ENCODE measurements at places on chromosomes 5 and 9.
A peak's percentile ranks its signal among the peaks of the same experiment; 100 is the strongest.

- DNase-seq = no peak
These were observed 85.4 kb upstream of the CPEB4 start for GRCh38 chr5:173802670-173803165.

- DNase-seq = no peak
These were observed 94.1 kb downstream of the NSG2 start for GRCh38 chr5:174139623-174140022.

DNA sequence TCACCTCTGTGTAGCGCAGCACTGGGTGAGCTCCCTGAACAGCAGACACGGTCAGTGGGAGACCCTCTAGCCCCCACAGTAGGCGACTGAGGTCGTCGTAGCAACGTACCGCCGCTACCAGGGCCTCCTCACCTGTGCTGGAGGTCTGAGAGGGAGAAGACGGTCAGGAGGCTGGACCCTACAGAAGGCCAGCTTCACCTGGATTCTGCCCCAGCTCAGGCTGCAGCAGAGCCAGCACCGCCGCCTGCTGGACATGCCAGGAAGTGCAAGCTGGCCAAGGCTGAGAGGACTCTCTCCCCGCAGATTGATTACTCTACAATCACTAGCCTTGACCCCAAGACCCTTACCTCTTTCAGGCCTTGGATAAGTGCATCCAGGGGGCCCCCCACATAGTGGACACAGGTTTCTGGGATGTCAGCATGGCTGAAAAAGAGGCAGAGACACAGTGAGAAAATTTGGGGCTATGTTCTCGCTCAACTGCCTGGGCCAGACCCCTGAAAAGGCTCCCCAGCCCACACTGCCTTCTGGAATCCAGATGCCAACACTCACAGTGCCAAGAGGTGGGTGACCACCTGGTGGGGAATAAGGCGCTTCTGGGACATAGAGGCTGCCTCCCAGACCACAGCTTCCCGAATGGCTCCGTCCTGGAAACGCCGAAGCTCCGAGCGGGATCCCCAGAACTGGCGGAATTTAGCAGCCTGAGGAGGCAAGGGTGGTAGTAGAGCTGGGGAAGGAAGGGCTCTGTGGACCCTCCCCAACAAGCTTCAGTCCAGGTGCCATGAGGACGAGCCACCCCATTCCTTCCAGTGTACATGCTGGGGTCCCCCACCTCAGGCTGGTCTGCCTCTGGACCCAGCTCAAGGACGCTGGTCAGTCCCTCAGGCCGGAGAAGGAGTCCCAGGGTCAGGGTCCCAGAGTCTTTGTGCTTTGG is 6.9 kb downstream of the NOL6 start:
- no peak for DNase-seq

- DNase-seq = no peak
These were observed 67.1 kb upstream of the PPP2R2B start for GRCh38 chr5:146945617-146946084.

DNA sequence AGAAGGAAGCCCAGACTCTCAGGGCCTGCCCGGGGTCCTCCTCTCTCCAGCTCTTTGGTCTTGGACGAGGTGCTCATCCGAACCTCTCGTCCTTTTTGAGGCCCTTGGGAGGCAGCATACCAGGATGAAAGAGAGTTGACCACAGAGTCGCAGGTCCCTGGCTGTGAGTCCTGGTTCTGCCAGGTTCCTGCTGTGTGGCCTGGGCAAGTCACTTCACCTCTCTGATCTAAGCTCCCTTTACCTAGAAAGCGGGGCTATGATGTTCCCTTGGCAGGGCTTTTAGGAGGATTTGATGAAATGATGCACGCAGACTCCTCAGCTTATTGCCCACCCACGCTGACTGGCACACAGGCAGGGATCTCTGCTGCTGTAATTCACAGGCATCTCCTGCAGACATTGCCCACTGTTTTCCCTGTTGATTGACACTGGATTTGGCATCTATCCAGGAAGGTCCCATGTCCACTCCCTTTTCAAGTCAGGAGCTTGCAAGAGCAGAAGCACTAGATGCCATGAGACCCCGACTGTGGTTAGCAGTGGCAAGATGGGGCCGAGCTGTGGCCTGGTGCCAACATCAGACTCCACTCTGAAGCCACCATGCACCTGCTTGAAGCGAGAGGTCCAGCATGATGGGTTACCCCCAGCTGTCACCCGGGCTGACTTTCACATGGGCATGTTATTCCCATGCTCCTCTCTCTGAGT is 71.5 kb downstream of the MACROH2A1 start:
- no peak for DNase-seq

GRCh38 chr9:104991144-104991953 is 63.4 kb upstream of the ABCA1 start:
- peak; percentile 47 for DNase-seq

DNA sequence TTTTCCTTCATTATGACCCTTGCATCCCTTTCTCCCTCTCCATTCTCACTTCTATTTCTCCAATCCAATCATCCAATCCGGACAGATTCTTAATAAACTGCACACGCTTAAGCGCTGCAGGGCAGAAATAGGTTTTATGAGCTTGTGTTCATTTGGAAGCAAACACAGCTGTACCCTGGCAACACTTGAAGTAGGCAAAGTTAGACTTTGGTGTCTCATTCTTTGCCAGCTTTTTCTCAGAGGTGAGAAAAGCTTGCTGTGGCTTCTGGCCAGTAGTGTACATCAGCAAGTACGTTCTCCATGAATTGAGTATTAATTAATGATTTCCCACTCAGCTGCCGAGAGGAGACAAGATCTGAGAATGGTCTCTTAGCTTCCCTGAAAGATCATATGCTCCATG is 88.5 kb downstream of the FBXO4 start:
- DNase-seq = no peak

GRCh38 chr5:103801681-103802080 is 239.1 kb upstream of the NUDT12 start:
- DNase-seq = no peak

DNA sequence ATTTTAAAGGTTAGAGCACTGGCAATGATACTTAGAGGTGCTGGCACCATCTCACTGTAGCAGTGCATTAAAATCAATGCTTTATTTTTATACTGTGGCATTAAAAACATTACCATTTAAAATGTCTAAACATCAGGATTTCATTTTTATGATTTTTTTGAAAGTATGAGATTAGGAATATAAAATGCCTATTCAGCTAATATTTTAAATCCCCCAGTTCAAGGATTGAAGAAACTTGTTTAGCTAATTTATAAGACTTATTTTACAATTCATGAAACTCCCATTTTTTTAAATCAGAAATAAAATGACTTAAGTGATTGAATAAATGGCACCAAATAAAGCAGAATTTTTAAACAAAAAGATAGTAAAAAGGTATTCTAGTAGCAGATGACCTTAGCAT is 625.6 kb downstream of the RAB3C start:
- no peak for DNase-seq

- no peak for DNase-seq
These were observed at the start of gene PCDHGB3 for GRCh38 chr5:141369994-141370848. TSS of gene PCDHGB3 (plus strand) at chr5:141370242. CDS start at chr5:141370395, 153 bp downstream.

GRCh38 chr9:92734931-92735635 is 29.6 kb downstream of the BICD2 start:
- DNase-seq = no peak

DNA sequence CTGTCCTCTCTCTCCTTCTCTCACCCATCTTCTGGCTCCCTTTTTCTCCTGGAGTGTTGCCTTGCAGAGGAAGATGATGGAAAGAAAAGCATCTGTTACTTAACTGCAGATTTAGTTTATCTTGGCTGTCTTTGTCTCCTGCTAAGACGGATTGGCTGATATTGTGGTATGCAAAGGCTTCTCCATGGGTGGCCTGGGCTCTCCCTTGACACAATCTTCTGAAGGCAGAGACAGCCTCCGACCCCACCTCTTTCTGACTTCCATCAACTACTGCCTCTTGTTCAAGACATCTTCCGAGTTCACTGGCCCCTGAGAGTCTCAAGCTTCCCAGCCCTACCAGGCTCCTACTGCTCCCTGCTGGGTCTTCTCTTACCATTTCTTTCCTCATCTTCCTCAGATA is 403.7 kb downstream of the LRRC70 start:
- DNase-seq = no peak

- DNase-seq = no peak
These were observed 456.4 kb downstream of the GADD45G start for GRCh38 chr9:90061187-90061586.

DNA sequence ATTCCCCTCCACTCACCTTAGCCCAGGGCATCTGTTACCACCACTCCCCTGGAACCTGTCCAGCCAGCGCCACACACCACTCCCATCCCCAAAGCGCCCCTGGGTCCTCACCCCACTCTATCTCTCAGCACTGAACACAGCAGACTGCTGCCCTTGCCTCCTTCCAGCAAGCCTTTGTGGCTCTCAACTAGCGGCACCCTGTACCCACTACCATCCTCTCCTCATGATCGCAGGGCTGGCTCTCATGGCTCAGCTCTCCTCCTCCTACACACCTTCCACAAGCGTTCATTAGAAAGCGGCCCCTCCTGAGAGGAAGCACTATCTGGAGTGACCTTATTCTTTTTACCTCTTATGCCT is 13.3 kb upstream of the BASP1 start:
- no peak for DNase-seq

DNA sequence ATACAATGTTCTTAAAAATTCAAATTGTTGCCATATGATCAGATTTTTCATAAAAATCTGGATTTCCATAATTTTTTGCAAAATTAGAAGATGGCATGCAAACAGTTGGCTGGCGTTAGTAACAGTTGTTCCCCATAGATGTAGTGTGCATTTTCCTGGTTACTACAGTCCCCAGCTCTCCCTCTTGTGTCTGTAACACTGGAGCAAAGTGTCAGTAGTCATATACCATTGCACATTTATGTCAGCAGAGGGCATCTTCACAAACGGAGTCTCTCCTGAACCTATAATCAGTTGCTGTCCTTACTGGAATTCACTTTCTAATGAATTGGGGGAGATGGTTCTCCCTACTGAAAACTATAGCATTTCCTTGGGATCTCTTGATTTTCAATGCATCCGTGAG is 44.7 kb upstream of the DMAC1 start:
- DNase-seq = no peak

DNA sequence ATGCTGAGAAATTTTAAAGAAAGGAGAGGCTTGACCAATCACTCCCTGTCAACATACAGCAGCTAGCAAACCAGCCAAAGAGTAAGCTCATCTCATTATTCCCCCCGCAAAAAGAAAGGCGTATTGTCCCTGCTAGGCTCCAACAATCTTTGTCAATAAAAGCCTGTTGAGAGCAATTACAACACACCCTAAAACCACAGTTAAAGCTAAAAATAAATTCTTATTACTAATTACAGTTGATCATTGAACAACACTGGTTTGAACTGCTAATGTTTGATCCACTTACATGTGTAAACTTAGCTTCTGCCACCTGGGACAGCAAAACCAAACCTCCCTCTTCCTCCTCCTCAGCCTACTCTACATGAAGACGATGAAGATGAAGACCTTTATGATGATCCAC is 151.2 kb downstream of the TSSK1B start:
- DNase-seq = no peak

GRCh38 chr5:139848508-139849100 is 53.0 kb downstream of the PSD2 start:
- DNase-seq = no peak

DNA sequence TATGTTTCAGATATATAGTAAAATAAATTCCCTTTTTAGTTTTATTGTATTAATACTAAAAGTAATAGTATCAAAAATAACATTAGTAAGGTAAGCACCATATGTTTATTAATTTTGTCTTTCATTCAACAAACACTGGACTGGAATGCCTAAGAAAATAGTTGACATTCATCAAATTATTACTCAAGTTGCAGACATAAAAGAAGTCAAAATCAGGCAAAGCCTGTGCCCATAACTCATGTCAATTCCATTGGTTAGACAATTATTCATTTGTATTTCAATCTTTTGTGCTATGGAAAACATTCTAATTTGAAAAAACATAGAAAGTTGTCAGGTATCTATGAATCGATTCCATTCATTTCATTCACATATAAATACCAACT is 158.9 kb downstream of the CEMIP2 start:
- no peak for DNase-seq

DNA sequence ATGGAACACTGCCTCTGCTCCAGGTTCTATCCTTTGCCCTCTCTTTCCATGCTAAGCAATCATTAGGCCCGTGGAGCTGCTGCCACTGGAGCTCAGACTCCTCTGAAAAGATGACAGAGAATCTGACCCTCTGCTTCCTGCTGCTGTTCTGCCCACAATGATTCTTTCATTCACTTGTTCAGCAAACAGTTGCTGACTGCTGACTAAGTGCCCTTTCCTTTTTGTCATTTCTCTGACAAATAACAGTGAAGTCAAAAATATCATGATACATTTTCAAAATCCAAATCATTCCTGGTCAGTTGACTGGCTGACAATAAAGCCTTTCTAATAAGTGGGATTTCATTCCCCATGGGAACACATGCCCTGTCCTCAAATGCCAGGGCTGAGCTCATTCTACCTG is 110.1 kb downstream of the SIL1 start:
- no peak for DNase-seq

GRCh38 chr5:167814828-167815227 is 476.6 kb upstream of the WWC1 start:
- no peak for DNase-seq

DNA sequence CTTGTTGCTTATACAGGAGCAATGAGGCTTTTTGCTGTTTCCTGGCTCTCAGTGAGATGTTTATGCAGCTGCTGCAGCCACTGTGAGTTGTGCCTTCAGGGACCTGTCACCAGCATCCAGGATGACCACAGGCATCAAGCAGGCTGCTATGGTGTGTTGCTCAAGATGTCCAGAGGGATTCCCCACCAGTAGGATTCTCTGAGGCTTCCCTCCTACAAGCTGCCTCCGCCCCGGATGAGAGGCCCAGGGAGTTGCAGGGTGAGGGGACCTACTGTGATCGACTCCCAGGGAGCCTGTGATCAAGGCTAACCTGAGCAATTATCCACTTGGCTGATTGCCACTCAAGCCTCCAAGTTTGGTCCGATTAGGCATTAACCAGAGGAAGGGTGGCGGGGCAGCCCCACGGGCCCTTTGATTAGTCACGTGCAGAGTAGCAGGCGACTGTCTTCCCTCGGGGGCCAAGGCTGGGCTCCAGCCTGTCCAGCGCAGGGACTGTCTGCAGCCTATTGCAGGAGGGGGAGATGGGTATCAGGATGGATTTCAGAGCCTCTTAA is 1.8 kb upstream of the FAT2 start:
- DNase-seq = no peak

- no peak for DNase-seq
These were observed 12.3 kb downstream of the SUSD1 start for GRCh38 chr9:112162621-112163413.

- DNase-seq = no peak
These were observed 452.7 kb downstream of the BNC2 start for GRCh38 chr9:16417749-16418148.

DNA sequence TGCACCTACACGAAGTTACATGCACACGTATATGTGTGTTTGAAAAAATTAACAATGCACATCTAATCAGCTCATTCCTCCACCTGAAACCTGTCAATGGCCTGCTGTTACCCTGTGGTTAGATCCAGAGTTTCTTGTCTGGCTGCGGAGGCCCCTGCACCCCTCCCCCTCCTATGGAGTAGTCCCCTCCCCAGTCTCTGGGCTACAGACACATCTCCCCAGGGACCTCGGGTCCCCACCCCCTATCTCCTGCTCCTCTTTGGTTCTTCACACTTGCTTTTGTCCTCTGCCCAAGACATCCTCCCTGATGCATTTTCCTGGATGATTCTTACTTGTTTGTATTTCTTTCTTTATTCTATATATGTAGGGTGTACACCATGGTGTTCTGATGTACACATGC is 27.2 kb downstream of the FAM240B start:
- DNase-seq = no peak
